ENCODE measurements at places on chromosomes 7 and 10.

DNA sequence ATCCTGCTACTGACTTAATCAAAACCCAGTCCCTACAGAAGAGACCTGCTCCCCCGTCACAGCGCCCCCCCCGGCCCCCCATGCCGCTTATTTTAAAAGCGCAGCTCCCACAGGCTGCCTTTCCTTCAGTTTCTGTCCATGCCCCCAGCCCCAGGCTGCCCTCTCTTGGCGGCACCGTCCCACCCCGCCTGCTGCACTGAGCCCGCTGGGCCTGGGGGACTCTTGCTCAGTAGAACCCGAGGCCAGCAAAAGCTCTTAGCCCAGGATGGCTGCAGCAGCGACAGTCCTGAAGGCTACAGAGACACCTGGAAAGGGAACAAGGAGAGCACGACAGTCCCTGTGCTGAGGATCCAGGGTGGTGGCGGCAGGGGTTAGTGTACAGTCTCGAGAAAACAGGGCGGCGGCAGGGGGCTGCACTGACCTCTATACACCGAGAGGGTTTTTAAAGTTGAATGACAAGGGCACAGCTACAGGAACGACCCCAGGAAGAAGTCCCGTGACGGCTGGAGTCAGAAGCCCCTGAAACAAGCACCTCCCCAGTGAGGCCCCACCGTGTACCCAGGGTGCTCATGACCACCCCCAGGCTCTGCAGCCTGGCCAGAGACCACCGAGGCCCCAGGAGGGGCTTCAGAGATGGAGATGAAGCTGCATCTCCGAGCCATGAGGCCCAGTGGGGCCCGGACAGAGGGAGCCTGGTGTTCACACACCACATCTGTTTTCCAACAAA lies 54.4 kb downstream of the ZRANB1 start:
- no peak for DNase-seq

DNA sequence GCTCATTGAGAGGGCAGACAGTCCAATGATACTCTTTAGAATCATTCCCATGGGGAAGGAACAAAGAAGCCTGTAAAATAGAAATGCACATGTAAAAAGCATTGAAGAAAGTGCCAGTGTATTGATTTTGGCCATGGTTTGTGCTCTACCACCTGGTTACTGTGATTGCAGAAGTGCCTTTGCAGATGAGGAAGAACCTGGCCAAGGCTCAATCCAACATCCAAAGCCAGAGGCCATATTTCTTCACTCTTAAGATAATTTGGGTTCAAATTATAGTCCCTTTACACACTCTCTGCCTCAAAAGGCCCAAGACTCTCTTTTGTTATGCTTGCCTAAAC lies 122.1 kb downstream of the EGFR start:
- no peak for DNase-seq

DNA sequence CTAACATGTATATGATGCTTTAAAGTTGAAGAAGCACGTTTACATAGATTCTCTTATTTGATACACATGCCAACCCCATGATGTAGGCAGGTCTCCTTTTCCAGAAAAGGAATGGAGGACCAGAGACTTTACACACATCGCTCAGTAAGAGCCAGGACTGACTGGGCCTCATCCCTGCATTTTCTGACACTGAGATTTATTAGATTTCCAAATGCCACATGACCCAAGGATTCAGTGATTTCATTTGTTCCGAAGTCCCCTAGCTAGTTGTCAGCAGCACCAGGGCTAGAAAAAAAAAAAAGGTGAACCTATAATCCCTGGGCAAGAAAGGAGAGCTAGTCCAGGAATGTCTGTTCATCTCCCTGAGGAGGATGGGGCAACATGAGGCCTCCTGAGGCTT lies 143.3 kb upstream of the AGK start:
- no peak for DNase-seq

DNA sequence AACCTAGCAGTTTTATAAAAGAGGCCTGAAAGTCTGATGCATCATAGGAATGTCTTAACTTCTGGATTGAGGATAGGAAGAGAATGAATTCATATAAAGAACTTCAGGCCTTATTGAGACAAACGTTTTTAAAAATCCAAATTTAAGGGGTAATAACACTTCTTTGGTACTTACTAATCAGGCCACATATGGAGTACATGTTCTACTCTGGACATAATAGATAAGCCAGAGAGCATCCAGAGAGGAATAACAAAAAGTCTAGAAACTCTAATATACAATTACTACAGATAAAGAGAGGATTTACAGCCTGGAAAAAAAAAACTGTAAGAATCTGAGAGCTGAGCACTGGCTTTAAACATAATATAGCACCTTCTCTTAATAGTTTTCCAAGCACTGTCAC lies 2.9 kb downstream of the MTPAP start:
- DNase-seq = no peak

DNA sequence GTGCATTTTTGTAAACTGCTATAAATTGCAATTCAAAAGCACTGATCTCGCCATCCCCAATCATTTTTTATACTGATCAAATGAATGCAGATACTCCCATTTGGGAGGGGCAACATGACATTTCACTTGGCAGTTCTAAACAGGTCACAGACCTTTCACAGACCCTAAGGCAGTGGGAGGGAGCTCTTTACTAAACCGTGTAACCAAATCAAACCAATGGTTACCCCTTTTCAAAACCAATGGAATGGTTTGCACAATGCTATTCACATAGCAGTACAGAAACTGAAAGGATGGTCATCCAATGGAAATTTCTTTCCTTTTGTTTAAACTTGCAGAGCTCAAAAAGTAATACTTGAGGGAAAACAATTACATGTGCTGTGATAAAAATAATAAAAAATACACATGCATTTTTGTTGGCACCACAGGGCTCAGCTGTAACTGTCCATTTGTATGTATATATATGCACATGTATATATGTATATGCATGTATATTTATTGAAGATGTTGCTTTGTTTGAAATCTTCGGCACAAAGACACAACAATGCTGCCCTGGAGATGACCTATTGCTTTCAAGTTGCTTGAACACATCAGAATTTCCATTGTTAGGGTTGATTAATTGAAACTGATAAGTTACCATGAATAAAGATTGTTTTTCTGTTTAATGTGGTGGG lies 14.0 kb downstream of the PTF1A start:
- DNase-seq = no peak

DNA sequence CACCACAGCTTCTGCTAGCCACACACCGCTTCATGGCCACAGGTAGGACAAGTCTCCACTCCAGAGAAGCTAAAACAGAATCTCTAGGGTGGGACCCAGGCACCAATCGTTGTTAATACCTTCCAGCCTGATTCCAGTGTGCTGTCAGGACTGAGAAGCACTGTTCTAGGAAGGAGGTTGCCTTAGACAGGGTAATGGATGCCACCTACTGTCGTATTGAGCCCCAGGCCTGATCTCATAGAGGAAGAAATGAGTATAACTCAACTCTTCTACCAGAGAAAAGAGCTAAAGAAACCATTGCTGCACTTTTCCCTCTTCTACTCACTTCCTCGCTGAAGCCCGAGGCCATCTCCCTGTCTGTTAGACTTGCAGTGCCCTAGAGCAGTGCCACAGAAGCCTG lies 31.8 kb downstream of the CNNM1 start:
- no peak for DNase-seq

DNA sequence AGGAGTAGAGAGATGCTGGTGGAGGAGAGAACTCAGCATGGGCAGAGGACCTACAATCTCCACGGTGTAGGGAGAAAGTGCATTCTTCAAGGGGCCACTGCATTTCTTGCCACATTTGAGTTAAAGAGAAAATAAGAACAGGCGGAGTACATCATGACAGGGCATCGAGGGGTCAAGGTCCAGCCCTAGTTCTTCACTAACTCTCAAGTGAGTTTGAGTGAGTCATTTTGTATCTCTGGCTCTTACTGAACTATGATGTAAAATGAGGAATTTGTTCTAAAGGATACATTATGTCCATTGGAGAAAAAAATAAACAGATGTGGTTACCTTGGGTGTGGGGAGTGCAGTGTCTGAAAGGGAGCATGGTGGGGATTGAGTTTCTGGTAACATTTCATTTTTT lies 182.9 kb downstream of the XPNPEP1 start:
- DNase-seq = no peak

DNA sequence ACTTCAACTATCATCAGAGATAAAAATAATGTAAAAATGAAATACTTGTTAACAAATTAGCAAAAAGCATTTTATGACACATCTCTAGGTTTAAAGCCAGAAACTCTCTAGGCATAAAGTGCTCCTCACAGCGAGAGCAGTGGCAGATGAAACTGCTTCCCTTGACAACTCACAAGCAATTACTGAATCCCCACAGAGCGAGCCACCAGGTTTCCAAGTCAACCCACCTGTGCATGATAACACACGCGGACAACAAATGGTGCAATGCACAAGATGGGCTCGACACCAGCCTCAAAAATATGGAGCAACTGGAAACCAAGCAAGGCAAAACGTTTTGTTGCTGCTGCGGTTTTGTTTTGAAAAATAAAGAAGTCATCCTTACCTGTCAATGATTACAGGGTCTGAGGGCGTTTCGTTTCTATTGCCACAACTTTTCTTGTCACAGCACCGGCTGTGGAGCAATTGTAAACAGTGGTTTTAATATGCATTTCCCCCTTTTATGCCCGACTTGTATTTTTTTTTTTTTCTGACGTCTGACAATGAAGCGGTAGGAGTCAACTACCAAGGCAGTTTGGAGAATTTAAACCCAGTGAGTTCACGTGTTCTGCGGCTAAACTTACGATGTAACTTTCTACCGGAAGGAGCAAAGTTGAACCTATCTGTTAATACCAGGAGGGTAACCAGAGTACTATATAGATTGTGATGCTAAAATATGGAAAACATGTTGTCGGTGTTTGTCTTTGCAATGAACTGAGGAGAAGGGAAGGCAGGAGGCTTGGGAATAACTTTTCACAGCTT lies 7.0 kb downstream of the EBF3 start:
- DNase-seq = no peak

DNA sequence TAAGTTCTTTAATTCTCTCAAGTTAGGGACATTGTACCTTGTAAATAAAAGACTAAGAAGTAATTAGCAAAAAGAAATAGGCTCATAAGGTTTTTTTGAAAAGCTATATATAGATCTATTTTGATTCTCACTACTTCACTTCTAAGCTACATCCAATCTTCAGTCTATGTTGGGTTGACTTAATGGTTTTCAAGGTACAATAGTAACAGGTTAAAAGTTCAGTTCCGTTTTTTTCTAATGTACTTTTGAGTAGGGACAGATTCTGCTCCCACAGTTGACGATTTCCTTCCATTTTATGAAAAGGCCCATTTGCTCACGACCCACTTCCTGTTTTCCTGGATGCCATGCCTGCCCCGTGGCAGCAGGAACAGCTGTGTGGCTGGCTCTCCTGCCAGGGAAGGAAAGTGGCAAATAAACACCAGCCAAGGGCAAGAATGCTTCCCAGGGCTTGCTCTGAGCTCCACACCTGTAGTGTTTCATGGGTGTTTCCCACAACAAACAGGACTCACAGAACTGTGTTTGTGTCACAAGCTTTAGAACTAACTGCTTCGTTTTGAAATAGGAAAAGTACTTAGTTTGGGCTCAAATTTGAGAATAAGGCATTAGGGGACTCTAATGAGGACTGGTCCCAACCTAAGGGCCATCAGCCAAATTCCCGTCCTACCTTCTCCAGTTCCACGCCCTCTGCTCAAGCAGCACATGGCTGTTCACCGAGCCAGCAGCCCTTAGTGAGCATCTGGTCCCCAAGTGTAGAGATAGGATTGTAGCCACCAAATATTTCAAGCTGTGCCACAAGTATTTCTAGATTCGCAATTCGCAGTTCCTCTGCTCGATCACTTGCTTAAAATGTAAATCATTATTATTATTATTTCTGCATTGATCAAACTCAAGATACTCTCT lies 240.7 kb downstream of the COBL start:
- DNase-seq = no peak

DNA sequence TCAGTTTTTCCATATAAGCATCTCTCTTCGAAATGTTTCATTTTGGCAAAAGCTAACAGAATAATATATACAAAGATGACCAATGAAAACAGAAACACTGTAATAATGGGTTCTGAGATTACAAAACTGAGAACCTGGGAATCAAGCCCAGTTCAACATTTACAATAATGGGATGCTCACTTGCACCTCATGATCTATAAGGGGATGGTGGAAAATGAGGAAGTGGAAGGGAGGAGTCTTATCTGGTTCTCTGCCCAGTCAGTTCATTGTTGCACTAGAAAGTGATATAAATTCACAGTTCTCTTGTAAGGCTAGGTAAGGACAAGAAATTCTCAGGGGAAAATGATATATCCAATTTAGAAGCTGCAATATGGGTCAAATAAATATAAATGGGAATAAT lies 31.7 kb upstream of the RHOBTB1 start:
- DNase-seq = no peak

DNA sequence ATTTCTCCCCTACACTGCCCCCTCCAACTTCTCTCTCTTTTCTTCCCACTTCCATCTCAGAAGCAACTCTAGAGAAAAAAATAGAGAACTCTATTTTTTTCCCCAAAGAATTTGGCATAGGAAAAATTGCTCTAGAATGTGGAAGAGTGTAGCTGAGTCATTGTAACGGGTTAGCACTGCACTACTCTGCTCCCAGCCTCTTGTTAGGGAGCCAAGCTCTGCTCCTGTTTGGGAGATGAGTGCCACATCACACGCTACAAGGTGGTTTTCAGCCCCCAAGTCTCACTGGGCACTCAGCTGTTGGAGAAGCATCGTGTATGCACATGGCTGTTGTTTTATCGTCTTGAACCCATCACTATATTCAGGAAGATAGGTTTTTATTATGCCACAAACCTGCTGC lies 136.4 kb downstream of the BMPER start:
- DNase-seq = no peak

GRCh38 chr10:48249004-48249762 lies 25.3 kb downstream of the FRMPD2 start:
- no peak for DNase-seq

GRCh38 chr7:94041529-94041928 lies 37.4 kb upstream of the BET1 start:
- no peak for DNase-seq

GRCh38 chr10:113695691-113696090 lies 16.0 kb downstream of the CASP7 start:
- no peak for DNase-seq

GRCh38 chr10:102115775-102116174 lies 4.4 kb downstream of the LDB1 start:
- no peak for DNase-seq

- DNase-seq = no peak
Observed at GRCh38 chr10:70162151-70162891, 8.0 kb downstream of the SAR1A start.

- no peak for DNase-seq
Observed at GRCh38 chr10:100847440-100847839, 65.3 kb upstream of the SLF2 start.
